ENCODE measurements at places on chromosomes 3 and 15. TPM values are rescaled to one million over a fixed set of nuclear protein-coding genes. Genes with fewer than 3 reads are reported as not detected.
A peak's percentile ranks its signal among the peaks of the same experiment; 100 is the strongest.

SYNM gene
- total RNA-seq: 0.43 TPM

DNA sequence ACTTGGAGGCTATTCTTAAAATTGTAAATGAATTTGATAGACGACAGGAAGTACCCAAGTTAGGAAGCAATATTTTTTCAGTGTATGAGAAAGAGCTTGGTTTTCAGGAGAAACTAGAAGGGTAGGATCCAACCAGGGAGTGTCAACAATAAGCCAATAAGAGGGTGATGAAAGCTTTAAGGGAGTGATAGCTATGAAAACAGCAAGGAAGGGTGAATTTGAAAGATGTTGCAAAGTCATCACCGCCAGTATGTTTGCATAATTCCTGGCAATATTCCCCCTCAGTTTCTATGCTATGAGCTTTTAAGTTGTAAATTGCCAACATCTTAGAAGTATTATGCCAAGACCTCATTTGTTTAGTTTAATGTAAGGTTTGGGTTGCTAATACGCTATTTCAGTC is 11.8 kb upstream of the CSTA start:
- no peak for ATAC-seq

MYO5A gene
- total RNA-seq: 59.3 TPM

C2CD4B gene
- total RNA-seq: 0.76 TPM

CLRN1 gene
- total RNA-seq: not detected

DNA sequence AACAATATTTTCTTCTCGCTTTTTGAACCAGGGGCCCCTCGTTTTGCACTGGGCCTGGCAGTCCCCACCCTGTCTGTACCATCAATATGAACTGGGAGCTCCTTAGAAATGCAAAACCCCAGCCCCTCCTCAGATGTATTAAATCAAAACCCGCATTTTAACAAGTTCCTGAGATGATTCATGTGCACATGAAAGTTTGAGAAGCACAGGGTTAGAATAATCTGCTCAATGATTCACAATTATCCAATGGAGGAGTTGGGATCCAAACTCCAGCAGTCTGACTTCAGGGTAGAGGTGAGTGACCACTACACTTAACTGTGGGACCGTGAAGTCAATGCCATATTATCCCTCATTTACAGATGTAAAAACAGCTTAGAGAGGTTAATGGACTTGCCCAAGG is 256.4 kb downstream of the IGSF11 start:
- no peak for ATAC-seq

DNA sequence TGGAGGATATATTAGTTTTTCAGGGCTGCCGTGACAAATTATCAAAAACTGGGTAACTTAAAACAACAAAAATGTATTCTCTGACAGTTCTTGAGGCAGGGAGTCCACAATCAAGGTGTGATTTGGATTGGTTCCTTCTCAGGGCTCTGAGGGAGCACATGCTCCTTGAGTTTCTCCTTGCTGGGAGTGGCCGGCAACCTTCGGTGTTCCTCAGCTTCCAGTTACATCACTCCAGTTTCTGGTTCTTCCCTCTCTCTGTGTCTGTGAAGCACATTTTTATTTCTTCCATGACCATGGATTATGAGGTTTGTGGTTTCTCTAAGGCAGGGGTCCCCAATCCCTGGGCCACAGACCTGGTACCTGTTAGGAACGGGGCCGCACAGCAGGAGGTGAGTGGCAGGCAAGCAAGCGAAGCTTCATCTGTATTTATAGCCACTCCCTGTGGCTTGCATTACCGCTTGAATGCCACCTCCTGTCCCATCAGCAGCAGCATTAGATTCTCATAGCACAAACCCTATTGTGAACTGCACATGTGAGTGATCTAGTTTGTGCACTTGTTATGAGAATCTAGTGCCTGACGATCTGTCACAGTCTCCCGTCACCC is 24.3 kb downstream of the LRRC28 start:
- no peak for ATAC-seq

CSPG4 gene
- total RNA-seq: not detected

DNASE1L3 gene
- not detected for total RNA-seq

WDR49 gene
- 0.71 TPM for total RNA-seq

DNA sequence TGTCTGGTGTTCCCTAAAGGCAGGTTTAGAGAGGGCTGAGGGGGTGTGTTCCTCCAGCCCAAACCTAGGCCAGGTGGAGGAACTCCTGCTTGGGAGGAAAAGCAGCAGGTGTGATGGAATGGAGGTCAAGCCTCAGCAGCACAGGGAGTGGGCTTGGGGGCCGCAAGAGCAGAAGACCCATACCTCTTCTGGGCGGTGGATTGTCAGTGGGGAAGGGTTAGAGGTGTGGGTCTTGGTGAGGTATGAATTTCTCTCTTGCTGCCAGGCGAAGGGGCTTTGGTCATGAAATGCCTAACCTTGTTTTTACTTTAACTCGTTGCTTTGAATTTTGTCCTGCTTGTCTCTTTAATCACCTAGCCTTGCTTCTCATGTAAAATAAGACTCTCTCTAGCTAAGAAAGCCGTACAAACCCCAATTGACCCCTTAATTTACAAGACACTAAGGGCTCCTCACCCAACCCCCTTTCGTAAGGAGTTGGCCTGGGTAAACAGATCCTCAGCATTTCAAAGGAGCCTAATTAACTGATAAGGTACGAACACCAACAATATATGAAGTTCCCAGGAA is 38.9 kb downstream of the DHX30 start:
- ATAC-seq: no peak

DNA sequence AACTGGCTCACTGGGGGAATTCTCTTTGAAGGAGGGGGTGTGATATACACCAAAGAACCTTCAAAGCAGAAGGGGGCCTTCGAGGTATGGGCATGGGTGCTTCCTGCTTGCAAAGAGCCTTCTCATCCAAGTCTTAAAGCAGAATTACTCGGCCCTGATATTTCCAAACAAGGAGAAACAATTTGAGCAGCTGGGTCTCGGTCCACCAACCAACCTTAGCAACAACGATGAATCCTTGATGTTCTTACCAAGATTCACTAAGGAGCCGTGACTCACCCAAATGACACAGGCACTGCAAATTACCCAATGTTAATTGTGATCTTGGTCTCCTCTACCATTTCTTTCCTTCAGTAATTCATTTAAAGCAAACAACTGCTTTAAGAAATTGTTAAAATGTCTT is 7.7 kb downstream of the HOMER2 start:
- no peak for ATAC-seq

- no peak for ATAC-seq
Measured at GRCh38 chr15:70012895-70013294, 84.8 kb downstream of the TLE3 start.

- no peak for ATAC-seq
Measured at GRCh38 chr15:73983773-73984172, 8.3 kb downstream of the STOML1 start.

LDHAL6B gene
- not detected for total RNA-seq

ALDH1A2 gene
- 1.1 TPM for total RNA-seq

DNA sequence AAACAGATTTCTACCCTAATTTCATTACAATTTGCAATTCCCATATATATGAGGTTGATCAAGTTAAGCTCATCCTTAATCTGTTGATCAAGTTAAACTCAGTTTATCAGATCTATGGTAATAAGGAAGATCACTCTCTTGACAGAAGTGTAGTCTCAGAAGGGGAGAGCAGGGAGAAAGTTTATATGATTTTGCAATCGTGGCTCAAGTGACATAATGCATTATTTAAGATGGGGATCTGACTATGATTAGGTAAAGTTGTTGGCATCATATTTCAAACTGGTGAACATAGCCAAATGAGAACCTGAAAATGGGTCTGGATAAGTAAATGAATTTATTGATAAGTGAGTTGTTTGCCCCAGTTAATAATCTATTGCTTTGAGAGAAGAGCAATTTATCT is 995.3 kb downstream of the OTOL1 start:
- ATAC-seq: no peak

DNA sequence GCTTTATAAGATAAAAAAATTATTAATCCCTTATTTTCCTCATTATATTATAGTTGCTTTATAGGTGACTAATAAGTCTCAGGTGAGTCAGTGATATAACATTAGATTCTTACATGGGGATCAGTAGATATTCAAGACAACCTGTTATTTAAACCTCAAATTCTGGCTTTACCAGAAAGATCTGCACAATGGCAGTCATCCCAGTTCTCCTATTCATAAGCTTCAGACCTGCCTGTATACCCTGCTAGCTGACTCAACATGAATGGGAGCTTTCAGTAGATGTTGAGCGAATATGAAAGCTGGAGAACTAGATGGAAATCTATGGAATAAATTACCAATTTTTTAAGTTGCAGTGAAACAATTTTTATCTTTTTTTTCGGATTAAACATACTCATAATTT is 20.5 kb upstream of the CCDC54 start:
- ATAC-seq: no peak

- no peak for ATAC-seq
Measured at GRCh38 chr15:66193066-66193465, 60.5 kb downstream of the MEGF11 start.

- no peak for ATAC-seq
Measured at GRCh38 chr3:30753766-30754165, 140.7 kb downstream of the GADL1 start.

DNA sequence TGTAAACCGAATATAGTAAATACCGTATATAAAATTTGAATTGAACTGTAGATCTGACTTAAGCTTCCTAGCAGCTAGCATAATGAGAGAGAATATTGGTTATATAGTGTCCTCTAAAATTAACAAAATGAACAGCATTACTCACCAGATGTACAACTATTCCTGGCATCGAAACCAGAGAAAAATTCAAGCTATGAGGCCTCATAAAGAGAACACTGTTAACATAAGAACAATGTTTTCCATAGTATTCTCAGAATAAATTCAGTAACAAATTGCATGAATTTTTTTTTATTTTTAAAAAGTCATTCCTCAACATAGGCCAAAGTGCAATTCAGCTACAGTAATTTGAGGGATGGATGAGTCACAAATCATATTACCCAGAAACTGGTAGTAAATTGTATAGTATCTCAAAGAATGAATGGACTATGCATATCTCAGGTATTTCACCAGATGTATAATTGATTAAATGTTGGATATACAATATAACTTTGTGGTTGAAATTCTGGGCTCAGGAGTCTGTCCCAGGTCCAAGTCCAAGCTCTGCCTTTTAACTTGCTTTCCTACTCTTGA is 5.0 kb downstream of the TMEM207 start:
- no peak for ATAC-seq

DNA sequence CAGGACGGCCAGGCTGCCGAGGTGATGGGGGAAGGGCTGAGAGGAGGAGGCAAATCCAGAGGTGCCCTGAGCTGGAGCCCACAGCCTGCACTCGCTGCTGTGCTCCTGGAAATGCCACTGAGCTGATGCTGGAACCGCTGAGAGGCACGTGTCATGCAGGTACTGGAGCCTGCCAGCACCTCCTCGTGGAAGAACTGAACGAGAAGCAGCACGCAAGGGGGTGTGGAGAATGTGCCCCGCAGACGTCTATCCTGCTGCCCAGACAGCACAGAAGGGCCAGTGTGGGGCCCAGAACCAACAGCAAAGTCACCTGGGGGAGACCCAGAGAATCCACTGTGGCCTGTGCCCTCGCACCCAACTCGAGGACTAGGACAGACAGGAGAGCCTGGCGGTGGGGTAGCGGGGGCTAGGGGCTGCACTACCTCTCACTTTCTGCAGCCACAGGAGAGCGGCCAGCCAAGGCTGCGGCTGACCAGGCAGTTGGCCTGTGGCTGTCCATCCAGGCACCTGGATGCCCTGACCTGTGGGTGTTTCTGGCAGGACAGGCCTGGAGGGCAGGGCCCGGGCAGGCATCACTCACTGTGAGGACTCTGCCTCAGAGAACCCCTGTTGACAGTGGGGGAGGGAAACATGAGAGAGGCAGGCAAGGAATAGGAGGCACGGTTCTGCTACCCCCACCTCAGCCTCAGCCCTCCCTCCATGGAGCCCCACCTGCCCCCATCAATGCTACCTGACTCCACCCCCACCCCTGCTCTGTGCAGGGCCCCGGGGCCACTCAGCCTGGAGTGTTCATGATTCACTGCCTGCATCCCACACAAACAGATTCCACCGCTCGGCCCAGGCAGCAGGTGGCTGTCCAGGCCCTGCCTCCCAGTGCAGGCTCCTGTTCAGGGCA is 213.1 kb downstream of the TBC1D2B start:
- no peak for ATAC-seq

DNA sequence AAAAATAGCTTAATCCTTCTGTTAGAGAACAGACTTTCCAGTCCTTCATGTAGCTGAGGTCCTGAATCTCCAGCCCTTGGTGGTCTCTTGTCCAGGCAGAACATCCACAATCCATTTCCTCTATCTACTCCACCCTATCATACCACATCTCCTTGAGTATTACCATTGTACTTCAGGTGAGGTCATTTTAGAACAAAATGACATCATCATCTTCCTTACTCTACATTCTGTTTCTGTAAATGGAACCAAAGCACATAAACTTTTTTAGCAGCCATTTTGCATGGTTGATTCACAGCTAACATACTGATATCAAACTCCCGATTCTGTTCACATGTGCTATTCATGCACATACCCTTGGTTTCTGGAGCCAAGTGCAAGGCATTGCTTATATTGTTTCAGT is 112.4 kb downstream of the C3orf70 start:
- ATAC-seq: no peak

SCAANT1 gene
- 2.4 TPM for total RNA-seq

DNA sequence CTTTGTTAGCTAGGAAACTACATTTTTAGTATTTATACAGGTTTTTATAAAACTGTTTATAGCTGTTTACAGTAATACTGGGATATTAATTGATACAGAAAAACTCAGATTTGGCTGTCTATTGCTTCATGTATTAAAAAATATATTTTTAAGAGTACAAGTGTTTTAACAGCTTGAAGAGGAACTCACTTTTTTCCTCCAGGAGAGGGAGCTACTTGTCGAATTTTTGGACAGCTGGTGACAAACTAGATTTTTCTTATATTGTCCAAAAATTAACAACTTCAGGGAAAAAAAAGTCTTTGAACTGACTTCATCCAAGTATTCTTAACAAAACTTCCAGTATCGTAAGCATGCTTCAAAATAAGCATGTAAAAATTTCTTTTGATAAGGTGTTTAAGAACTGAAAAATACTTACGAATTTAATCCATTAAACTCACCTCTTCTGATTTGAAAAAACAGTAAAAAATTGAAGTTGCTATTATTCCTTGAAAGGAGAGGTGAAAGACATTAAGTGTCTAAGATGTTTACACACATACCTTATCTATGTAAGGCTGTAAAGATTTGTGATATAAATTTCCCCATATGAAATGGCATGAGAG is 4.0 kb downstream of the DIPK2A start:
- no peak for ATAC-seq

DNA sequence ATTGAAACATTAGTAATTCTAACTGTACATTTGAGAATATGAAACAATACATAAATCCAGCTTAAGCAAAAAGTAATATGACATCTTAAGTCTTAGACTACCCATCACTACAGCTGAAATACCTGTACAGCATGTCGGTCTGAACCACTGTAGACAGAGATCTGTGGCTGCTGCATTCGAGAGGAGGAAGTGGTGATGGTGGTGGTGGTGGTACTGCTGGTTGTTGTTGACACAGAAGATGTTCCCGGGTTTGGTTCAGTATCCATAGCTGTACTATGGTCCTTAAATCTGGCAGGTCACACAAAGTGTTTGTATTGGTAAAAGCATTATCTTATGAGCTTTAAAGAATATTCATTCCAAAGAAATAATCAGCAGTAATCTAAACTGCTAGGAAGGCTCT is 2.9 kb downstream of the PHC3 start:
- peak; percentile 43 for ATAC-seq

NAA80 gene
- total RNA-seq: 24.4 TPM
